ENCODE measurements at places on chromosomes 16 and 17.

- DNase-seq = no peak
Observed at GRCh38 chr16:67930191-67930590, 1.5 kb downstream of the CTRL start.

GRCh38 chr16:85436636-85437165, 176.4 kb upstream of the GSE1 start:
- no peak for DNase-seq

- DNase-seq = peak; percentile 6
Observed at GRCh38 chr17:19867079-19867328, 732 bp downstream of the ULK2 start.

GRCh38 chr16:84361546-84361945, 6.8 kb upstream of the ATP2C2 start:
- DNase-seq = no peak

- peak; percentile 19 for DNase-seq
Observed at GRCh38 chr17:65345261-65346005, 208.3 kb downstream of the RGS9 start.

DNA sequence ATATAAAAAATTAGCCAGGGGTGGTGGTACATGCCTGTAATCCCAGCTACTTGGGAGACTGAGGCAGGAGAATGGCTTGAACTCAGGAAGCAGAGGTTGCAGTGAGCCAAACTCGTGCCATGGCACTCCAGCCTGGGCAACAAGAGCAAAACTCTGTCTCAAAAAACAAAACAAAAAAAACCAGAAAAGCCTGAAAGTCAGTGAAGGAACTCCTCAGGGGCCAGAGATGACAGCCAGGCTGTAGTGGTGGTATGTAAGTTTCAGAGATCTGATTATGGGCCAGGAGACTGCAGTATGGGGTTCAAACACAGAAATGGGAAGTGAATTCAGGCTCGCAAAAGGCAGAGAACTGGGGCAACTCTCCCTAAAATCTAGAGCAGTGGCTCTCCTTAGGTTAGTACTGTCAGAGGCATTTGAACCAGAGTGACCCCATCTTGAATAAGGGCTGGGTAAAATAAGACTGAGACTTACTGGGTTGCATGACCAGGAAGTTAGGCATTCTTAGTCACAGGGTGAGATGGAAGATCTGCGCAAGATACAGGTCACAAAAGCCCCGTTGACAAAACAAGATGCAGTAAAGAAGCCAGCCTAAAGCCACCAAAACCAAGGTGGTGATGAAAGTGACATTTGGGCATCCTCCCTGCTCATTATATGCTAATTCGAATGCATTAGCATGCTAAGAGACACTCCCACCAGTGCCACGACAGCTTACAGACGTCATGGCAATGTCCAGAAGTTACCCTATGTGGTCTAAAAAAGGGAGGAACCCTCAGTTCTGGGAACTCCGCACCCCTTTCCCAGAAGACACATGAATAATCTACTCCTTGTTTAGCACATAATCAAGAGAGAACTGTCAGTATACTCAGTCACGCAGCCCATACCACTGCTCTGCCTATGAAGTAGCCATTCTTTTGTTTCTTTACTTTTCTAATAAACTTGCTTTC, 120.2 kb upstream of the XYLT1 start:
- DNase-seq = no peak

DNA sequence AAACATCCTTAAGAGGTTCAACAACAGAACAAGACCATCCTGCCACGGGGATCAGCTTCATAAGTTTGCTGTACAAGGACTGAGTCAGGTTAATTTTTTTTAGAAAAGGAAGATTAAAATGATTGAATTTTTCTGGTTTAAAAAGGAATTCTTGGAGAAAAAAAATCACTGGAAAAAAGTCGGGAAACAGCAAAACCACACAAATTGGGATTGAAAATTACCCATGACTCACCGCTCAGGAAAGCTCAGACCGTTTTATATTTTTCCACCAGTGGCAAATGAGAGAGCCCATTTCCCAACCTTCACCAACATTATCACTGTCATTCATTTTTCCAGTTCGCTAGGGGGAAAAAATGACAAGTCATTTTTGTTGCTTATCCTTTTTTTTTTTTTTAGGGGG, 46.6 kb downstream of the MRM3 start:
- no peak for DNase-seq

GRCh38 chr17:82030470-82031302, 792 bp upstream of the RAC3 start:
- peak; percentile 38 for DNase-seq

- DNase-seq = no peak
Observed at GRCh38 chr16:77761204-77761603, 27.2 kb upstream of the VAT1L start.

All from non-pigmented ciliary epithelial cell (primary cell).